ENCODE measurements at places on chromosomes 1 and 21.

DNA sequence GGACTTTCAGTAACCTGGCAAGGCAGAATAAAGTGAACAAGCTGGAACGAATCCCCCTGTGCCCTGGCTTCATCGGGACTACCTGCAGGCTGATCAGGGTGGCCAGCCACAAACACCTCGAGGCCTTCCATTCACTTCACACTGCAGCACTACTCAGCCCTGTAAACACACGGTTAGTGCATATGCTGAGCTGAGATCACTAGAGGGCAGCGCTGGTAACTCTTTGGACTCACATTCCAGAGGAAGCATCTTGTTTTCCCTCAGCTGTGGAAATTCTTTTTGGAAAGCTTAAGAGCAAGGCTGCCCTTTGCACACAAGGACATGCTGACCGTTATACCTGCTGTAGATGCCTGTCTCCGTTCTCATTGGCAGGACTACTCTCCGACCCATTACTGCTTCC is 32.1 kb downstream of the PCSK9 start:
- peak; percentile 25 for DNase-seq

DNA sequence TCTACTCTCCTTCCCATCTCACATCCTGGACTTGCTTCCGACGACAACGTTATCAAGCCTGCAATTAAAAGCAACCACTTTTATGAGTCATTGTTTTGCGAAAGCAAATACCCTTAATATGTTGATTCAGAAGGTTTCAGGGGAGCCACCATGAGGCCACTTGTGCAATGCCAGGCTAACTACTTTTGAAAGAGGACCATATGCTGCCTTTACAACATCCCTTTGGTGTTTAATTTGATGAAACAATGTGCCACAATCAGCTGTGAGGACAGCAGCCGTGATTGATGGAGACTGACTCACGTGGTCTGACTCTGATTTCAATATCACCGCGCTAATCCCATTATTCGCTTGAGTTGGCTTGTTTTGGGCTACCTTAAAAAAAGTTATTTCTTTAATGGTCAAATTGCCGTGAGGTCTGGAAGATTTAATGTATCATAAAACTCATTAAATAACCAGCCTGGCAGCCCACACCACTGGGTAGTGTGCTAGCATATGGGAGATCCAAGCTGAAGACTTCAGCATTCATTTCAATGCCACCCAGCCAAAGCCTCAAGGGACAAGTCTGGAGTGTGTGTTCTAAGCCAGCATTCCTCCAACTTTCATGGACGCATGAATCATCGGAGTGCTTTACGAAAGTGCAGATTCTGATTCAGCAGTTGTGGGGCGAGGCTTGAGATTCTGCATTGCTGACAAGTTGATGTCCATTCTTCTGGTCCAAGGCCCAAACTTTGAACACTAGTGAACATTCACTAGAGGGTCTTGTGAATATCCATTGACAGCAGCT is 73.3 kb upstream of the PAXBP1 start:
- peak; percentile 90 for DNase-seq

GRCh38 chr21:33419538-33420123 is 16.4 kb downstream of the IFNGR2 start:
- peak; percentile 80 for DNase-seq

- DNase-seq: no peak
These were observed 2.0 kb upstream of the TNFSF18 start for GRCh38 chr1:173052681-173053196.

DNA sequence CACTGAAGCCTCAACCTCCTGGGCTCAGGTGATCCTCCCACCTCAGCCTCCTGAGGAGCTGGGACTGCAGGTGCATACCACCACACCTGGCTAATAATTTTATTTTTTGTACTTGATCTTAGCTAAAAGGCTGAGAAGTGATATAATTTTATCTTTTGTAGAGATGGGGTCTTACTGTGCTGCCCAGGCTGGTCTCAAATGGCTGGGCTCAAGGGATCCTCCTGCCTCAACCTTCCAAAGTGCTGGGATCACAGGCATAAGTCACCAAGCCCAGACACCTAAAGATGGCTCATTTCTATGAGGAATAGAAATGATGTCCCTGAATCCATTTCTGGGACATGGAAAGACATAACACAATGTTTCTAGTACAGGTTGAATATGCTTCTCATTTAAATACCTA is 57.8 kb downstream of the TOMM20 start:
- DNase-seq: no peak

- no peak for DNase-seq
These were observed 411.2 kb upstream of the USP24 start for GRCh38 chr1:55626326-55626725.

DNA sequence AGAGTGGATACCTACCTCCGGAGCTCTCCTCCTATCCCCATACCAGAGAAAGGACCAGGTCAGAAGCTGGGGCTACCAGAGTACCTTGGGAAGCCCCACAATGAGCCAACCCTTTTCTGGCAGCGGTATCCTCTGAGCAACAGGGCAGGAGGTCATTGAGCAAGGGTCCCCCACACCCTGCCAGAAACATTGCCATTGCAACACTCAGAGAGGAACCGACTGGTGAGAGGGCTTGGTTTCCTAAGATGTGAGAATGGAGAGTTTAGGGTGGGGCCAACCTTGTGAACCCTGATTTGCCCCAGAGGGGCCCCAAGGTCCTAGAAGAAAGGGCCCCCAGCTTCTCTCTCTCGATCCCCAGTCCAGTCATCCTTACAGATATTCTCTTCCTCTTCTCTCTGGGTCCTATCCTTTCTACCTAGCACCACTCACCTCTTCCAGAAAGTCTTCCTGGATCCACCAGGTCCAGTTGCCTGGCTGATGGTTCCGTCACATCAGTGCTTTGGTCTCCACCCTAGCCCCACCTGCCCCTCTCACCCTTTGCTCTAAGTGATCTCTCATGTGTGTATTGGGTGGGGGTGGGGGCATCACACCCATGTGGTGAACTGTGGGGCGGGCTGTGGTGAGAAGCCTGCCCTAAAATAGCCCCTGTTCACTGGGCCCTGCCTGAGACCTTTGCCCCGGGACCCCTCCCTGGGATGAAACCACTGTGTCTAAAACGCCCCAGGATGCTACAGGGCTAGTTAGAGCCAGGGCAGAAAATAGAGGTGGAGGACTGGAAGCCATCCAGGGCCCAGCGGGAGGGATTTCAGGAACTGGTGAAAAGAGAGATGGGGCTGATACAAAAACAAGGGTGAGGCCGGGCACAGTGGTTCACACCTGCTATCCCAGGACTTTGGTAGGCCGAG is 8.7 kb downstream of the FGR start:
- no peak for DNase-seq
